Hair follicle dermal papilla cell (primary cell): ENCODE measurements at places on chromosomes 12 and 14. TPM values are rescaled to one million over a fixed set of nuclear protein-coding genes. Genes with fewer than 3 reads are reported as not detected.

TROAP gene
- 1.8 and 3.6 TPM in 2 replicates for total RNA-seq

VWF gene
- total RNA-seq: 0.24 and 0.81 TPM in 2 replicates

NYNRIN gene
- 26.5 and 28.4 TPM in 2 replicates for total RNA-seq

PUS1 gene
- total RNA-seq: 8.0 and 11.0 TPM in 2 replicates

NUAK1 gene
- 28.7 and 37.3 TPM in 2 replicates for total RNA-seq

OLR1 gene
- total RNA-seq: 0.24 and 0.49 TPM in 2 replicates

SMIM41 gene
- 0.16 and 0.24 TPM in 2 replicates for total RNA-seq
